Stimulated activated CD4-positive, alpha-beta T cell treated with anti-CD3 and anti-CD28 coated beads, Interleukin-12 subunit alpha, Interleukin-12 subunit beta, amount 100 ng/mL, for 4 hours (primary cell): ENCODE measurements at places on chromosomes 4 and X.

DNA sequence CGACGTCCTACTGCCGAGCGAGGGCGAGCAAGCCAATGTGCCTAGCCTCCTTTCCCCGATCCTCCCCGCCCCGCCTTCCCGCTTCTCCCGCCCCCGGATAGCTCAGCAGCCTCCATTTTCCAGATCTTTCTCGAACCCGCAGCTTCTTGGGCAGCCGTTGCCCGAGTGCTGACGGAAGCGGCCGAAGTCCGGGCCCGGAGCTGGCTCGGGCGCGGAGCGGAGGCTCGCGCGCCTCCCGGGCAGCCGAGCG, 172 bp upstream of the HSPA4L start:
- no peak for DNase-seq

DNA sequence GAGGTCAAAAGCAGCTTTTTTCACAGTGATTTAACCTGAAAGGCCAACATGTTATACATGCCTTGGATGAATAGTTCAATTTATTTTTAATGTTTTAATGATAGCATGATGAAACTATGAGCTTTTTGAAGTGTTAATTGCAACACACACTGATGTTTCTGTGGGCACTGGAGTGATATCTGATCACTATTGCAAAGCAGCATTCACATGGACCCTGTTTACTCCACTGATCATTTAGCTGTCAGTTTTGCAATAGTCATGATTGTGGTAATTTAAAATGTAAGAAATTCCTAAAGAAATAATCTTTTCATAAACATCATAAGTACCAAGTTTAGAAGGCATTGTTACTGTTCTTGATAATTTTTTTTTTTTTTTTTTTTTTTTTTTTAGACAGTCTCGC, 74.1 kb downstream of the ARSJ start:
- DNase-seq = no peak

DNA sequence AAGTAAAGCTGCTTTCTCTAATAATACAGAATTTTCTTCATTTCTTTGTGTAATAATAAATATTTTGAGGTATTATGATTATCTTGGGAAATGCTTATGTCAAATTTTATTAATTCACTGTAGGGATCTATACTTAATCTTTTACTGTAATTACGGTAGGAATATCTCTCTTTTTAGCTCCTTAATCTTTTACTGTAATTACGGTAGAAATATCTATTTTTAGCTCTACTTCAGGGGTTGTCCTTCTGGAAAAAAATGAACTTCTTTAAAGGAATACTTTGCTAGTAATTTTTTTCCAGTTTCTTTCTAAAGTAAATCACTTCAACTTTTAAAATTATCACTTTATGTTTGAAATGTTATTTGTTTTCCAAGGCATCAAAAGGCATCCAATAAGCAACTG, 2229.4 kb upstream of the AGA start:
- no peak for DNase-seq

GRCh38 chrX:6223516-6223915, 5.2 kb downstream of the NLGN4X start:
- no peak for DNase-seq

- no peak for DNase-seq
Measured at GRCh38 chr4:102764901-102765300, 4.1 kb upstream of the MANBA start.

DNA sequence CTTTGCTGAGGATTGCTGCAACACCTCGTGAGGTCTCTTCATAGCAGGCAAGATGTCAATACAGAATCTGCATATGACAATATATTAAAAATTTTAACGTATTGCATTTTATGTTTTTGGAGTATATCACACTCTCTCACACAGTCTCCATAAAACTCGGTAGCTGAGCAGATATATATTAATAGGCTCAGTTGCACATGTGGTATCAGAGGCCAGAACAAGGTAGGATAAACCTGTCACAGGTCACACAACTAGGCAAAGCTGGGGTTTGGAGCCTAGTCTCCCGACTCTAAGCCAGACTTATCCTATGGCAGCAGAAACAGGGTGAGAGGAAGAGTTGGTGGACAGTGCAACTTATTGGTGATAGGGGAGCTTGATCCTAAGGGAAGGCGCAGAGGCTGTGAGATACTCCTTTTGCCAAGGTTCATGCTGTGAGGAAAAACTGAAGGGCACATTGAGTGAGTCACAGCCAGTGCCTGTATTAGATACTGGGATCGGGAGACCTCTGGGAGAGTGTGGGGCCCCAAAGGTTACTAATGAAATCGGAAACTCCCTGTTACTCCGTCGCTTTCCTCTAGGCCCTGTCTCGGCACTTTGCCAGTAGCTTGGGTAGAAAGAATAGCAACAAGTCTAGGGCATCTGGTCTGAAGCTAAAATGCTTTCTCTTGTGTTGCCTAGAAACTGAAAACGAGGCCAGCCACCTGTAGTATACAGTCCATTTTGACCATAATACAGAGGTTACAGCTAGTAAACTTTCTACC, 195.7 kb downstream of the ARHGAP10 start:
- DNase-seq = no peak

DNA sequence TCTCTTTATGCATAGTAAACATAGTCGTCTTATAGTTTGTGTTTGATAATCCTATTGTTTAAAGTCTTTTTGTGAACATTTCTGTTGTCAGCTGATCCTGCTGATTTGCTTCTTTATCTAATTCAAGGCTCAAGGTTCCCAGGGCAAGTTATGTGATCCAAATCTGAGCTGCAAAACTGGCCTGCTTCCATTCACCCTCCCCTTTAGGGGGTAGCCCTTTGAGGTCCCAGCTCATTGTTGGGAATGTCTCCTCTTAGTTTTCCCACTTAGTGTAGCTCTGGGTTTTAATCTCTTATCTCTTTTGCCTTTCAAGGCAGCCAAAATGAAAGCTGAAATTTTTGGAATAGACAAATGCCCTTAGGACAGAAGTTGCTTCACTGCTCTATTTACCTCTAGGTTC, 40.2 kb upstream of the MAGED1 start:
- DNase-seq = no peak

DNA sequence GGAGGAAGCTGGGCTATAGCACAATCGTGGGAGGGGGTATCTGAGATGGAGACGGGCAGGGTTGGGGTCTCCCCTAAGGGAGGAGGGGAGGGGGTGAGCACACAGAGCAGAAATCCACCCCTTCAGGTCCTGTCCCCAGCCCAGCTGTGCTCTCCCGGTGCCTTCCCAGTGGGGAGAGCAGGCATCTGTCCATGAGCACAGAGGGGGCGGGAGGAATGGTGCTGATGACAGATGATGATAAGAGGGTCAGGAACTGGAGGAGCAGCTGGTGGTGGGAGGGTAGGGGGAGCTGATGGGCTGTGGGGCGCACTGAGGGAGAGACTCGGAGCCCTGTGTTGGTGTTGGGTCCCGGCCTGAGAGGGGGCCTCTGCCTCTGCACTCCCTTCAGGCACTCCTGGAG, 8.6 kb downstream of the ATP2B3 start:
- no peak for DNase-seq

- DNase-seq = no peak
Measured at GRCh38 chr4:98728871-98729270, 70.5 kb upstream of the TSPAN5 start.

GRCh38 chr4:186942758-186943377, 219.2 kb upstream of the FAT1 start:
- DNase-seq = no peak

DNA sequence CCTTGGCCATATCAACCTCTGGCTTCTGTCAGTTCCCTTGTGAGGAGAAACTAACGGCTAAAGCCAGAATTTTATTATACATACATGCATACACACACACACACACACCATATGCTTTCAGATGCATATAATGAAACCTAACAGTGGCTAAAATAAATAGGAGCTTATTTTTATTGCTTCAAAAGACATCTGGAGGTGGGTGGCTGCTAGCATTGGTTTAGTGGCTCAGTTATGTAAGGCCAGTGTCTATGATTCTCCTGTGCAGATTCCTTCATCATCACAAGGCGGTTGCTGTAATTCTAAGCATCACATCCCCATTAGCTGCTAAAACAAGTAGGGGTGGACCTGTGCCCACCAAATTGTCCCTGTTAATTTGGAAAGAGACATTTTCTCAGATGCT, 110.8 kb downstream of the MAPK10 start:
- DNase-seq = no peak

DNA sequence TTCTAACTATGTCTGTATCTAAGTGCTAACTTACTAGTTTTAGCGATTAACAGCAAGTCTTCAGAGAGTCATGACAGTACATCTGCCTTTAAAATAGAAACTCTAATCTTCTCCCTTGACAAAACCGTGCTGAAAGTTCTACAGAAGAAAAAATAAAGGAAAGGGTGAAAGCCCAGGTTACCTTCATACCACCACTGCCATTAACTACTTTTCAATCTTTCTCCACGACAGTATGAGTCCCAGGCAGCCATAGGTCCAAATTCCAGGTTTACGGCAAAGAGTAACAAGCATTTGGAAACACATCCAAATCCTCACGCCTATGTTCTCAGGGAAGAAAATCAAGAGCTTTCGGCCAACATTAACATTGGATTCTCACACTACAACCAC, 12.4 kb upstream of the ZCCHC13 start:
- DNase-seq = no peak

DNA sequence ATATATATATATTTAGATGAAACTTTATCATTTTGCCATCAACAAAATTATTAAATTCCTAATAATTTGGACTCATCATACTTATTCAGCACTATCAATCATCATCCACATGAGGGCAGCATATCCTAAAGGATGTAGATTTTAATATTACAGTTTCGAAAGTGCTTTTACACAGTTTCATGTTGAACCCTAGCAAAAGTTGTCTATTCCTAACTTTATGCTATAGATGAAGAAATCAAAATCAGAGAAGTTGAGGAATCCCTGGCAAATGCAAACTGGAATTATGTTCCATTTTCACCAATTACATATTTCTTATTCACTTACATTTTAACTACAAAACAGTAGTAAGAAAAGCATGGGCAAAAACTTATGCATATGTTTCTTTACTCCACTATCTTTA, 36.6 kb upstream of the UGT2A1 start:
- no peak for DNase-seq

GRCh38 chr4:88752076-88752463, 54.4 kb upstream of the NAP1L5 start:
- DNase-seq = no peak

DNA sequence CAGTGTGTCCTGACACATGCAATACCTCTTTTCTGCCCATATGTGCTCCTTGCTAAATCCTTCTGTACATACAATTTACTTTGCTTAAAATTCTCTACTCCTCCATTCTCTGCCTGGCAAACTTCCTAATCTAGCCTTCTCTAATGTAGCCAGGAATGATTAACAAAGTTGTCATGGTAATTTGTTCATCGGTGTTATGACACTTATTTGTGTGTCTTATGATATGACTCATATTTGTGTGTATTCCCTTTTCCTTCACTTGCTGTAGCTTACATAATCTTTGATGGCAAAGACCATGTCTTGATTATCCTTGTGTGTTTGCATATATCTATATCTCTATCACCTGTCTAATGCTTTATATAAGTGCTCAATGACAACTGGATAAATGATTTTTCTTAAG, 133.3 kb downstream of the COL25A1 start:
- no peak for DNase-seq

GRCh38 chrX:112819008-112819640, 21.5 kb downstream of the AMOT start:
- no peak for DNase-seq

- DNase-seq = no peak
Measured at GRCh38 chrX:132766452-132766851, 192.0 kb downstream of the HS6ST2 start.

GRCh38 chrX:153867671-153868070, 18.3 kb downstream of the L1CAM start:
- DNase-seq = no peak

DNA sequence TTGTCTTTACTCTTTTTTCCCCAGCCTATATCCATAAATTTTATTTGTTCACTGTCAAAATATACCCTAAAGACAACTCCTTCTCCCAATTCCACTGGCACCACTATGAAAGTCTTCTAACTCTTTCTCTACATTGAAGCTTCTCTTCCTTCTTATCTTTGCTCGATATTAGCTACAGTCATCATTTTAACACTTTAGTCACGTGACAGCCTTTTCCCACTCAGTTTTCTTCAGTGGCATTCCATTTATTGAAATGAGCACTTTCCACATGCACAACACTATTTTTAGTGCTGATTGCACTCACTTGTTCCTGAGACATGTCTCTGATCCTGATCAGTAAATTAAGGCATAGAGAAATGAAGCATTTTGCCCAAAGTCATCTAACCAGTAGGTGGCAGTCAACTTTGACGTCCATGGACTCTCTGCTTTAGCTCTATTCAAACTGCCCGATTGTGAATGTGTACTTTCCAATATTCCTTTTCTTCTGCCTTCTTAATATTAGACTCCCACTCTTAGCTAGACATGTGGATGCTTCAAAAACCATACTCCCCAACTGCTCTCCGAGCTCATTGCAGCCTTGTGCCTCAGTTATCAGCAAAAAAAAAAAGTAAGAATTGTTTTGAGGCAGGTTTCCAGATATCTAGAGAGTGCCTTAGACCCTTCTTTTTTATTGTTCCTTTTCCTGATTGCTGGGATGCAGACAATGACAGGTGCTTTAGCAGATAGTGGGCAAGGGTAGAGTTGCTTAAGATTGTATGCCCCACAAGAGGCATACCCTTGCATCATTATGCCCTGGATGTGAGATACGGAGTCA, 394.4 kb upstream of the ADGRL3 start:
- no peak for DNase-seq

GRCh38 chrX:108029928-108030711, 14.7 kb upstream of the VSIG1 start:
- no peak for DNase-seq
